ENCODE measurements at places on chromosomes 12 and 14. TPM values are rescaled to one million over a fixed set of nuclear protein-coding genes. Genes with fewer than 3 reads are reported as not detected.

DNA sequence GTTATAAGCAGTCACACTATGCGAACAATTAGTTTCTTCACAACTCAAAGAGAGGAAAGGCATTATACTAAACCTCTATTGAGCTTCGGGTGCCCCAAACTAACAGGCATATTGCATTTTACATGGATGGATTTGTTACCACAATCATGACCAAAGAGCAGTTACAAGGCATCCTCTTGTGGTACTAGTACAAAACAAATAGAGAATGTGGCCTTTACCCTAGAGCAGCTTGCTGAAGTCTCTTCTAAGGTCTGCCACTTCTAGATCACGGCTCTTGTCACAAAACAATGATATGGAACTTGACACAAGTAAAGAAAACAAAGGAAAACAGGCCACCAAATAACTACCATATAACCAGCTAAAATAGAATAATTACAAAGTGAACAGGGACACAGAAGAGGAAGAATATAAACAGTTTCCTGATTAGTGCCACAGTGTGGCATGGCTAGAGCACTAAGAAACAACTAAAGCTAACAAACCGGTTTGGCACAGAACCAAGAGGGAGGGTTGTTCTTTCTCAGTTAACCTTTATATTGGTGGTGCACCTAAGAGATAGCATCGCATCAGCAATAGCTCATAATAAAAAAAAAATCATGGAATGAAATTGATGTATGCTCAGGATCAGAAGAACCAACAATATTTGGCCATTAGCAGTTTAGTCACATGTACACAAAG lies 209.7 kb upstream of the ATP2B1 start:
- no peak overlapping the region for H3K27ac ChIP-seq
- peaks cover 20% of the 10 kb centered on the region for H3K4me1 ChIP-seq
- no peaks in the 10 kb centered on the region for H3K36me3 ChIP-seq
- H3K4me3 ChIP-seq: no peak overlapping the region

DNA sequence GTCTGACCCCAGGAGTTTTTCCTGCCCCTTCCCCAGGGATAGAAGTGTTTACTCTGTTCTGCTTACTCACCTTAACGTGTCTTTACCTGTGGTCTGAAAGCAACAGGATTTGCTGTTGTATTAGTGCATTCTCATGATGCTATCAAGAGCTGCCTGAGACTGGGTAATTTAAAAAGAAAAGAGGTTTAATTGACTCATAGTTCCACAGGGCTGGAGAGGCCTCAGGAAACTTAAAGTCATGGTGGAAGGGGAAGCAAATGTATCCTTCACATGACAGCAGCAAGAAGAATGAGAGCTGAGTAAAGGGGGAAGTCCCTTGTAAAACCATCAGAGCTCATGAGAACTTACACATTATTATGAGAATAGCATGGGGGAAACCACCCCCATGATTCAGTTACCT lies 240.4 kb downstream of the SNAPC1 start:
- no peaks in the 10 kb centered on the region for H3K36me3 ChIP-seq
- H3K4me1 ChIP-seq: no peaks in the 10 kb centered on the region
- no peak overlapping the region for H3K27ac ChIP-seq
- H3K4me3 ChIP-seq: no peak overlapping the region
- no peaks in the 10 kb centered on the region for H3K27me3 ChIP-seq
- no peak for DNase-seq

- H3K36me3 ChIP-seq: no peaks in the 10 kb centered on the region
- no peaks in the 10 kb centered on the region for H3K4me1 ChIP-seq
- DNase-seq: no peak
Observed at GRCh38 chr12:123951467-123951866, 21.2 kb downstream of the CCDC92 start.

DNA sequence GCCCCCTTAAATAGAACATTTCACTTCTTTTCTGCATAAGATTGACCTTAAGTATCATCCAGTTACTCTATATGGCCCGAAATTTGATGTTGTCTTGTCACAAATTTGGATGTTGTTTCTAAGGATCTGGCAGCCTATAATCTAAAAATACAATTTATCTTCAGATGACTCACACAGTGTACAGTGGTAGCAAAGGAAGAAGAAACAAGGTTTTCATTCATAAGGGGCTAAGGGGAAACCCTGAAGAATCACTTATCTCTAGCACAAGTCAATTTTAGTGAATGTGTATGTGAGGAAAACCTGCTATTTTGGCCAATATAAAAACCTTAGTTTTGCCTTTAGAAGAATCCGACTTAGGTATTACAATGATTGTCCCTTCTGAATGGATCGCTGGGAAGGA lies 606.3 kb upstream of the LRFN5 start:
- no peaks in the 10 kb centered on the region for H3K36me3 ChIP-seq
- H3K4me1 ChIP-seq: no peaks in the 10 kb centered on the region
- H3K27me3 ChIP-seq: no peaks in the 10 kb centered on the region
- no peak overlapping the region for H3K4me3 ChIP-seq

DNA sequence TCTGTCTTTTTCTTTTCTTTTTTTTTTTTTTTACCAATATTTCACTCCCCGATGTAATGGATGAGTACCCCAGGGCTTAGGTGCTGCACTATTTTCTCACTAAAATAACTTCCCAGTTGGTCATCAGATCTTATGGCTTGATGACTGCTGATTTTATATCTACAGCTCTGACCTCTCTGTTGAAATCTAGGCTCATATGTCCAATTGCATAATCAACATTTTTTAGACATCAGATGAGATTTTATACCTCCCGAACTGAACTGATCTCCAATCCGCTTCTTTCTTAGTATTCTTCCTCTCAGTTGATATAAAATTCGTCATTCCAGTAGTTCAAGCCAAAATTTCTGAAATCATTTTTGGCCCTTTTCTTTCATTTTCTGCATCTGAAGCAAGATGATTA lies 1236.5 kb downstream of the SLC16A7 start:
- no peak overlapping the region for H3K4me3 ChIP-seq
- H3K36me3 ChIP-seq: no peaks in the 10 kb centered on the region
- H3K27ac ChIP-seq: no peak overlapping the region
- no peaks in the 10 kb centered on the region for H3K27me3 ChIP-seq
- peaks cover 7% of the 10 kb centered on the region for H3K4me1 ChIP-seq

- no peaks in the 10 kb centered on the region for H3K36me3 ChIP-seq
- peak; percentile 70 for DNase-seq
- H3K27me3 ChIP-seq: peaks cover 78% of the 10 kb centered on the region
- H3K4me1 ChIP-seq: peaks cover 3% of the 10 kb centered on the region
- H3K4me3 ChIP-seq: peak overlapping the region; percentile 65
Observed at GRCh38 chr12:41932470-41932991, 212.1 kb downstream of the GXYLT1 start.

- H3K27ac ChIP-seq: no peak overlapping the region
- DNase-seq: no peak
- H3K36me3 ChIP-seq: no peaks in the 10 kb centered on the region
Observed at GRCh38 chr12:128771681-128772080, 52.1 kb downstream of the SLC15A4 start.

The ENDOU gene
- not detected for total RNA-seq

The PDE3A gene
- 9.2 TPM for total RNA-seq

The PSMA3 gene
- total RNA-seq: 184 TPM

The ADAMTS20 gene
- total RNA-seq: 8.7 TPM

The RNASE1 gene
- total RNA-seq: 0.56 TPM

The VRTN gene
- 143 TPM for total RNA-seq

The CDC42BPB gene
- 127 TPM for total RNA-seq

The KLRD1 gene
- 0.03 TPM for total RNA-seq

The NR2C1 gene
- 31.5 TPM for total RNA-seq

The HOXC12 gene
- total RNA-seq: not detected
